ENCODE measurements at places on chromosomes 6 and 20.

GRCh38 chr20:31516651-31517050, 2.4 kb downstream of the HM13 start:
- no peak for DNase-seq

- no peak for DNase-seq
Measured at GRCh38 chr6:91482498-91482897, 895.6 kb upstream of the MAP3K7 start.

- no peak for DNase-seq
Measured at GRCh38 chr6:45801471-45802289, 214.0 kb downstream of the CLIC5 start.

GRCh38 chr6:115404446-115404845, 656.2 kb downstream of the FRK start:
- no peak for DNase-seq
